ENCODE measurements at places on chromosomes 5 and 9. TPM values are rescaled to one million over a fixed set of nuclear protein-coding genes. Genes with fewer than 3 reads are reported as not detected.

DNA sequence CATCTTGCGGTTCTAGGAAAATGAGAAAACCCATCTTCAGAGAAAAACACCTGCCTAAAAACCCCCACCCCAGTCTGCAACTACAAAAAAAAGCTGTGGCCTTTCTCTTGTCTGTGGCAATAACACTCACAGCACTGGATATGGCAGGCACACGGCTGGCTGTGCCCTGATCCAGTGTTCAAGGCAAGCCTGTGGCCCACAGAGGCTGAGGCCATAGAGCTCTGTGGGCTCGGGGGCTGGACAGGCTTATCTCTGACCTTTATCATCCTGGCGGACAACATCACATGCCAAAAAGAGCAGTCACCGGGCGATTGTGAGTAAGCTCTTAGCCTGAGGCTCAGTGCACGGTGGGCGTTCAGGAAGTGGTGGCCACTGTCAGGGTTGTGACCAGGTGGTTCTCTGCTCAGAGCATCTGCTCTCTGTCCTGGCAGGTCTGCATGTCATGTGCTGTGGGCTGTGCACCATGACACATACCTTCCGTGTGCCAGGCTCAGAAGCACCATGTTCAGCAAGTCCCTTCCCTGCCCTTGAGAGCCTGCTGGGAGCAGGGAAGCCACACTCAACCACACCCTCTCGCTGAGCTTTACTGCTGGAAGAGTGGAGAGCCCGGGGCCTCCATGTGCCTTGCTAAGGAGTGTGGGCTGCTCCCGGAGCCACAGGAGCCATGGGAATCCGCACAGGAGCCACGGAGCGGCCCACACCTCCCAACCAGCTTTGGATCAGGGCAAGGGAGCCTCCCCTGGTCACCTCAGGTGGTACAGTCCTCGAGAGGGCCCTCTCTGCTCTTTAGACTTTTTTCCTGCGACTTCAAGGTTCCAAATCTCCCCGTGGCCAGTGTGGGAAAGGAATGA lies 34.6 kb upstream of the WDR38 start:
- DNase-seq, result peak; percentile 90

- peak; percentile 75 for DNase-seq
These were observed 49.4 kb downstream of the SLC22A5 start for GRCh38 chr5:132418881-132419280.

FOXE1 gene
- total RNA-seq, result not detected

SV2C gene
- not detected for total RNA-seq

RPL7A gene
- 1,677 TPM for total RNA-seq

DNA sequence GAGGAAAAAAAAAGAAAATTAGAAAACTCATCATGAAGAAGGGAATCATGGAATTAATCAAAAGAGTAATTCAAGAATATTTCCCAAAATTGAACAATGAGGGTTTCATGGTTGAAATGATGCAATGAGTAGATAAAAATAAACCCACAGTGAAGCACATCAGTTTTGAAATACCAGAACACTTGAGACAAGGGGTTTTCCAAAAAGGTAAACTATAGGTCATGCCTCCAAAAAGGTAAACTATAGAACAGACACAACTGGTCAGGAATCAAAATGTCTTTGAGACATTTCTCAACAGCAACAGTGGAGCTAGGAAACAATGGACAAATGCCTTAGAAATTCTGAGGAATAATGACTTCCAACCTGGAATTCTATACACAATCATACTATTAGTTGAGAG lies 60.2 kb upstream of the PCSK5 start:
- no peak for DNase-seq

- no peak for DNase-seq
These were observed 30.9 kb downstream of the S1PR3 start for GRCh38 chr9:89022001-89022759.

PHYKPL gene
- 22.8 TPM for total RNA-seq

GRCh38 chr5:14812166-14812565 lies 59.4 kb downstream of the ANKH start:
- DNase-seq, result no peak

DNA sequence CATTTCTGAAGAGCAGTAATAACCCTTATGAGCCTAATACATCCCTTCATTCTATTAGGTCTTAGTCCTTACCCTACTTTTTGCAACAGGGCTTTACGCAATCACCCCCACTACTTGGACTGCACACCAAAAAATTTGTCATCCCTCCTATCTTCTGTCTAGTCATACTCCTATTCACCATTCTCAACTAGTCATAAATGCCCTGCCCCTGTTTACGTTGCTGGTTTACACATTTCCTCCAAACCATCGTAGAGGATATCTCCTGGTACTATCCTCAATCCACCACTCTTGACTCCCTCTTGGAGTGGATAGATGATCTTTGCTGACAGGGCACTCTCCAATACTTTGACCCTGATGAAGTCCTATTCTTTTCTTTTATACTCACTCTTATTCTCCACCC lies 98.2 kb upstream of the CCNG1 start:
- no peak for DNase-seq

TAF11L5 gene
- not detected for total RNA-seq

STPG3 gene
- total RNA-seq, result not detected

FOXD4L4 gene
- 0.16 TPM for total RNA-seq

DNA sequence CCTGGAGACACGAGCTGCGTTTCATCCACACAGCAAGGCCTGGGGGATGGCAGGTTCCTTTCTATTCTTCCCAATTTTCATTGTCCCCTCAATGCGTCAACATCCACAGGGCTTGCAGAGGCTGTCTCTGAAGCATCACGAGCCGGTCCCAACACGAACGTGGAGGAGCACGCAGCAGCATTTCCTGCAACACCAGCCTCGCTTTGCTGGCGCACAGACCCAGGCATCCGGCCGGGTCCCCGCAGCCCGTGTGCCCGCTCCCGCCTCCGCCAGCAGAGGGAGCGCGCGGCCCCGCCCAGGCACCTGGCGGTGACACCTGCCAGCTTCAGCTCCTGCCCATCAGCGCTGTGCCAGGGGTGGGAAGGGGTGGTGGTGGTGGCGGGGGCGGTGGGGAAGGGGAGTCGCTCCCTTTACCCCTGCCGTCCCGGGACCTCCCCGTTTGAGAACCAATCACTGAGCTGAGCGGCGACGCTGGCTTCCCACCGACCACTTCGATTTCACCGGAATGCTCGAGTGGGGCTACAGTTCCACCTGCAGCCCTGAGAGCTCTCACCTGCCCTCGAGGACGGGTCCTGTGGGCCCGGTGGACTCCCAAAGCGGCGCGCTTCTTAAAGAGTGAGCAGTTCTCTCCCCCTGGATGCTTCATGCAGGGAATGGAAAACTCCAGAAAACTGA lies 464.5 kb downstream of the ICE1 start:
- DNase-seq, result no peak

CDH18 gene
- total RNA-seq, result 0.26 TPM

RORB gene
- not detected for total RNA-seq

DNA sequence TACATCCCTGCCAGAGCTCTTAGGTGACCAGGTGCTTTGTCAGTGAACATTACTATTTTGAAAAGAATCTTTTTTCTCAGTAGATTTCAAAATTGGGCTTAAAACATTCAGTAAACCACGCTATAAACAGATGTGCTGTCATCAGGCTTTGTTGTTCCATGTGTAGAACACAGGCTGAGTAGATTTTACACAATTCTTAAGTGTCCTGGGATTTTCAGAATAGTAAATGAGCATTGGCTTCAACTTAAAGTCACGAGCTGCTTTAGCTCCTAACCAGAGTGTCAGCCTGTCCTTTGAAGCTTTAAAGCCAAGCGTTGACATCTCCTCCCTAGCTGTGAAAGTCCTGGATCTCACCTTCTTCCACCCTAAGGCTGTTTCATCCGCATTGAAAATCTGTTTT lies 83.6 kb downstream of the CARTPT start:
- DNase-seq, result no peak

FAM169A gene
- 3.2 TPM for total RNA-seq

DNA sequence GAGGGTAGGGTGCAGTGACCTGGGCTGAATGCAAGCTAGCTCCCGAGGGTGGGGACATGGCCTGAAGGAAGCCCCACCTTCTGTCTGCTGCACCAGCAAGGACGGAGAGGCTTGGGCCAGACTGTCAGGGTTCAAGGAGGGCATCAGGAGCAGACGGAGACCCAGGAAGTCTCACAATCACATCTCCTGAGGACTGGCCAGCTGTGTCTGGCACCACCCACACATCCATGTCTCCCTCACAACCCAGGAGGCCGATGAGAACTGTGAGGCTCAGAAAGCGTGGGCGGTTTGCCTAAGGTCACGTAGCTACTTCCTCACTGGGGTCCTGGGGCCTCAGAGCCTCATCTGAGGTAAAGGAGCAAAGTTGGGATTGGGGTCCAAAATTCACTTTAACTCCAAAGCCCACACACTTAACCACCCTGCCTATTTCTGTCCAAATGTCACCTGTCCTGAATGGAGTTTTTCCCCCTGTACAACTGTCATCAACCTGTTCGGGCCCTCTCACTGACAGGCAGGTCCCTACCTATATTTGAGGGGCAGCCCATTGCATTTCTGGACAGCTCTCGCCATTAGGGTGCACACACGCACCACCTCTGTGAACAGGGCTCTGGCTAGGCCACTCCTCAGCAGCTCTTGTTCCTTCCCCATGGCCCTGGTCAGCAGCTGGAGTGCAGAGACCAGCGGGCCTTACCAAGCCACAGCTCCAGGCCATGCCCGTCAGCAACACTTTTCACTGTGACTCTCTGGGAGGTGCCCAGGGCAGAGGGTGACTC lies 3.4 kb downstream of the IL13 start:
- DNase-seq, result peak; percentile 56

DNA sequence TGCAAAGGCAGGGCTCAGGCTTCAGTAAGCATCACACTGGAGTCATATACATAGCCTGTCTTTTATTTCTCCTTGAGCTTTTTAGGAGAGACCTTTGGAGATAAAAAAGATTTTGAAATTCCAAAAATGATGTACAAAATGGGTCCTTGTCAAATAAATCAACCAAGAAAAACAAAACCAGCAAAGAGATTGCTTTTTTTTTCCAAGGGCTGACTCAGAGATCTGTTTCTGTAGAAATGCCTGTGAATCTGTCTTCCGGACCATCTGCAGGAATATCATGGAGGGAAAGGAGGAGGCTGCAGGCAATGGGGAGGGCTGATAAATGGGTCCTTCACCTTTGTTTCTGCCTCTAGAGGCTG lies 77.4 kb downstream of the SLIT3 start:
- no peak for DNase-seq

Measured in myocyte (in vitro differentiated cells).